ENCODE measurements at places on chromosomes 3 and 15.

- no peak for DNase-seq
Measured at GRCh38 chr15:57769266-57769665, 62.8 kb downstream of the POLR2M start.

DNA sequence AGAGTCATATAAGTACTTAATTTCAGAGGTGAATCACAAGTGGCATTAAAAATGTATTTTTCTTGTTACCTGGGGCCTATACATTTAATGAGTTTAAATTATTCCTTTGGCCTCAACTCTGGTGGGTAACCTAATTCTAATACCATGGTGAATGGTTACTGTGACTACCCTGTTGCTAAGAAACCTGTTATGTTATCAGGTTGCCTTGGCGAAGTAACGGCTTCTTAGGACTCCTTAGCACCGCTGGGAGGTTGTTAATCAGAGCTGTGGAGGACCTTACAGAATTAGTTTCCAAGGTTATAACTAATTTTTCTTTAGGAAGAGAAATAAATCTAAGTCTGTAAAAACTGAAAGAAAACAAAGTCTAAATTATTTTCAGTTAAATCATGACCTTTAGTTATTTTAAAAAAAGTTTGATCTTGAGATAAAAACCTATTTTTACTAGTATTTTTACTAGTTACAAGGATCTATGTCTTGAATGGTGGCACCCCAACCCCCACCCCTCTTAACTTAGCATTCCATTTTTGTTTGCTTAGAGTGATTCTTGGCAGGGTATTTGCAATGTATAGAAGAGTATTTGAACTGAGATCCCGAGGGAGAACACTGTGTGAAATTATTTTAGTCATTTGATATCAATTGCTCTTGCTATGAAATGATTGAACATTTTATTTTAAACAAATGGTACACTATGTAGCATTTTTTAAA is 155.5 kb downstream of the FNDC3B start:
- no peak for DNase-seq

DNA sequence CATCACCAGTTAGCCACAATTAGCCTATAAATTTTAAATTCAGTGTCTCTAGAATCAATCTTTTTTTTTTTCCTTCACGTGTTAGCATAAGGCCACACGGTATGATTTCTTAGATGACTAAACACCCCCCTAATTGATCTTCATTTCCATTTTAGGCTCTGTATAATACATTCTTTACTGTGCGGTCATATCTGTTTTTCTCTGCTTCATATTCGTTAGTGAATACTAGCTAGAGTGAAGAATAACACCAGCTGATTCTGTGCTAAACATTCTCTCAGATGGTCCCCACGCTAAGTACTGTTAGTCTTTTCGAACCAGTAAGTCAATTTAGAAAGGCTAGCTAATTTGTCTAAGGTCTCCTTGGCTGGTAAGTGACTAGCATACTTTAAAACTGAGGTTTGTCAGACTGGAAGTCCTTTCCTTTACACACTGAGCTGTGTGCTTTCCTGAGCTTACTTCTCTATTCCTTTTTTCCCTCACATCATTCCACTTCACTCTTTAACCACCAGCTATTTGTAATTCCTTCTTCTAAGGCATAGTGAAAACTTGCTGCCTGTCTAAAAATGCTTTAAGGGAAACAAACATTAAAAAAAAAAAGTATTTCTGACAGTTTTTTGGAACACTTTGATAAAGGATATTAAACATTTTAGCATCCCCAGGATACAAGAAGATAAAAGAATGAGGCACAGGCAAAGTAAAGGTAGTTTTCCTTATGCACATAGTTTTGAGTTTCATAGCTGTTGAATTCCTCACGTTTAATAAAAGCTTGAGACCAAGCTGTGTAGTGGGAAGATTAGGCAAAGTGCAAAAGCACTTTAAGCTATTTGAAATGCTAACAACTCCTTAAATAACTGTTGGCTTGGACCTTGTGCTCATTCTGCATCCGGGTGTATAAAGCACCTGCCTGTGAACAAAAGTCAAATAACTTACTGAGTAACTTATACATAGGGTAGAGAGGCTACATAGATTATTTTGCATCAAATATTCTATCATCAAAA is 17.1 kb downstream of the ZFAND6 start:
- DNase-seq = no peak

DNA sequence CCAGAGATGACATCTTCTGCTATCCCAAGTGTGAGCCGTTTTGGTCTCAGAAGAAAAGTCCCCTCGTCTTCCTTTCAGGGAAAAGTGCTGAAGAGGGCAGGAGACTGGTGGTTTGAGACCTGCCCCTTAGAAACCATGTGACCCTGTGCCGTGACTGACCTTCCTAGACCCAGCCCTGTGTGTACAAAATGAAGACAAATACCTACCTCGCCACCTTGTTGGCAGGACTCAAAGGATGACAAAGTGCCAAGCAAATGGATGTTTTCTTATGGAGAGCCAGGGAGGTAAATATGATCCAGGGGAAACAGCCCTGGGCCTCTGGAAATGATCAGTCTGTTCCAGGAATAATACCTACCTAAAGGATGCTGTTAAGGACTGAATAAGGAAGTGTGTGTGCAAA is 41.3 kb downstream of the FAM174B start:
- DNase-seq = no peak

GRCh38 chr3:32460031-32460749 is 42.5 kb downstream of the CMTM6 start:
- peak; percentile 32 for DNase-seq

GRCh38 chr3:57226176-57226575 is 1.4 kb upstream of the APPL1 start:
- DNase-seq = no peak

DNA sequence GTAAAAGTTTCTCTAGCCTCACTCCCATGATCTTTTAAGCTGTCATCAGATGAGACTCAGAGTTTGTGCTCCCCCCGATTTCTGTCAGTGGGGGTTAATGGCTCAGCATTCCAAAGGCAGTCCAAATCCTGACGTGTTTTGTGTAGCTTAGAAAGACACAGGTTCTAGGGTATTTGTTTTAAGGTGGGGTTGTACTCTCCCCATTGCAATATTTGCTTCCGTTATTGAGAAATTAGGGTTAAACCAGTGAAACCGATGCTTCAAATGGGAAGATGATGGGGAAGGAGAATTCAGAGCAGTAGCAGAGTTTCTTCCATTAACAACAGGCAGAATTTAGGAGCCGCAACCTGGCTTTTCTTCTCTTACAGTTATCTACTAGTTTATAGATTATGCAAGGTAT is 3.4 kb downstream of the PIGB start:
- DNase-seq = no peak

- DNase-seq = no peak
Measured at GRCh38 chr3:13323822-13324221, 96.3 kb downstream of the NUP210 start.

DNA sequence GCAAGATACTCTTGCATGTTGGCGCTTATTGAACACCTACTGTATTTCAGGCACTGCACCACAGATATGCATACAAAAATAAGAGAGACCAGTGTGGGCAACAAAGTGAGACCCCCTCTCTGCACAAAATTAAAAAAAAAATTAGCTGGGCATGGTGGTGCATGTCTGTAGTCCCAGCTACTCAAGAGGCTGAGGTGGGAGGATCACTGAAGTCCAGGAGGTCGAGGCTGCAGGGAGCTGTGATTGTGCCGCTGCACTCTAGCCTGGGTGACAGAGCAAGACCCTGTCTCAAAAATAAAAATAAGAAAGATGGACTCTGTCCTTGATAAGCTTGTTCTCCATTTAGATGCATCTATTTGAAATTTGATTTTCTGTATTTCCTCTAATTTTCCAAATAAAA is 20.8 kb downstream of the FEM1B start:
- DNase-seq = no peak

GRCh38 chr3:171181907-171182690 is 155.6 kb upstream of the SLC2A2 start:
- no peak for DNase-seq

GRCh38 chr3:120062474-120062873 is 31.8 kb downstream of the GSK3B start:
- no peak for DNase-seq

DNA sequence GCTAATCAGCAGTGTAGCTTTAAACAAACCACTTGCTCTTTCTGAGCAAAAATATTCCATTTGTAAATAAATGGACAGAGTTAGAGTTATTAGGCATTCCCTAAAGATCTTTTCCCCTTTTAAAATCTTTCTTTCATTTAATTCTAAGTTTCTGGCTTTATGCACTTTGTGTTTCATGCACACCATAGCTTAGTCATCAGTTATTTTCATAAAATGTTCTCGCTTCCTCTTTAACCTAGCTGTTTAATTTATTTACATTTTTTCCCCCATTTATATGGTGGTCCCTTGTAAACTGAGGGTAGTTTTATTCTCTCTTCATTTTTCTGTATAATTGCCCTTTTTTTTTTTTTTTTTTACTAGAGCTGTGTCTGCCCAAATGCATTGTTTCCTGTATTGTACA is 315.0 kb upstream of the LRRFIP2 start:
- no peak for DNase-seq

- no peak for DNase-seq
Measured at GRCh38 chr3:44175070-44175469, 66.6 kb upstream of the TOPAZ1 start.

- no peak for DNase-seq
Measured at GRCh38 chr3:133368371-133369067, 31.3 kb upstream of the BFSP2 start.

DNA sequence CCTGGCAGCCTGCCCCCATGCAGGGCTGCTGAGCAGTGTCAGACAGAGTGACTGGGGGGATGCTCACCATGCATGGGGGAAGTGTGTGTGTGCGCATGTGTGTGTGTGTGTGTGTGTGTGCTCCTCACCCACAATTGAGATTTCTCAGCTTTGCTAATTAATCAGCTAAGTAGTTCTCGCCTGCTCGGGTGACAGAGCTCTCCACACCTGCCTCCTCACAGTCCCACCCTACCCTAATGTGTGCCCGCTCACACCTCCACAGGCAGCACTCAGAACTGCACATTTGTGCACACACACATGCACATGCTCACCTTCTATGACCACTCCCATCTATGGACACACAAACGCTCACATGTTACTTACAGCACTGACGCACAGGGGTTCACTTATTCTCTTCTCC is 37.3 kb downstream of the CACNA2D2 start:
- no peak for DNase-seq

DNA sequence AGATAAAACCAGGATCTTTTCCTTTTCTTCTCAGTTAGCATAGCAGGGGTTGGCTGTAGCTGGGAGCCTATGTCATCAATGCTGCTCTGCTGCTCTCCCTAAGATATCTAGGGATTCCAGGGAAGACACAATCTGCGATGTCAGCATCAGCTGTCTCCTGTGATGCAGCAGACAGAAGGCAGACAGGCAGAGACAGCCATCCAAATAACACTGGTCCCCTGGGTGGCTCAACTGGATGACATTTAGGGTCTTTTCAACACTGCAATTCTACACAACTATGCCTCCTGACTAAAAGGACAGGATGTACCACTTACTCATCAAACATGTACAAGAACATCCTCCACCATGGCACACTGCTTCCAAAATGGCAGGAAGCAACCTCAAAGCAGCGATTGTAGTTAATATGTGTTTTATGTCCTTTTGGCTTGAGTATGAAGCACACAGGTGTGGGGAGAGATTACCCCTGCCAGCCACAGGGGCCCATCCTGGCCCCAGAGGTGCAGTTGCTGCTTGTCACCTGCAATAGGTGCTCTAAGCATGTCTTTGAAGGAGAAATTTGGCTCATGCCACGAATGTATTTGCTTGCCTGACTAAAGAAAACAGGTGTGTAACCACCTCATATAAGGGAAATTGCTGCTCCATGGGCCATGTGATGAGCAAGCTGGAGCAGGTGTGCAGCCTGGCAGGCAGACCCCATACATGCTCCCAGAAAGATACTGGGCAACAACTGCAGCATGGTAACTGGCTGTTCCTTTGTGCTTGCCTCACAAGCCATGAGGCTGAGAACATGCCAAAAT is 357.8 kb downstream of the VPS13C start:
- DNase-seq = no peak

GRCh38 chr15:71628988-71629770 is 181.2 kb upstream of the NR2E3 start:
- DNase-seq = no peak

GRCh38 chr3:190855151-190855550 is 7.3 kb downstream of the GMNC start:
- no peak for DNase-seq

DNA sequence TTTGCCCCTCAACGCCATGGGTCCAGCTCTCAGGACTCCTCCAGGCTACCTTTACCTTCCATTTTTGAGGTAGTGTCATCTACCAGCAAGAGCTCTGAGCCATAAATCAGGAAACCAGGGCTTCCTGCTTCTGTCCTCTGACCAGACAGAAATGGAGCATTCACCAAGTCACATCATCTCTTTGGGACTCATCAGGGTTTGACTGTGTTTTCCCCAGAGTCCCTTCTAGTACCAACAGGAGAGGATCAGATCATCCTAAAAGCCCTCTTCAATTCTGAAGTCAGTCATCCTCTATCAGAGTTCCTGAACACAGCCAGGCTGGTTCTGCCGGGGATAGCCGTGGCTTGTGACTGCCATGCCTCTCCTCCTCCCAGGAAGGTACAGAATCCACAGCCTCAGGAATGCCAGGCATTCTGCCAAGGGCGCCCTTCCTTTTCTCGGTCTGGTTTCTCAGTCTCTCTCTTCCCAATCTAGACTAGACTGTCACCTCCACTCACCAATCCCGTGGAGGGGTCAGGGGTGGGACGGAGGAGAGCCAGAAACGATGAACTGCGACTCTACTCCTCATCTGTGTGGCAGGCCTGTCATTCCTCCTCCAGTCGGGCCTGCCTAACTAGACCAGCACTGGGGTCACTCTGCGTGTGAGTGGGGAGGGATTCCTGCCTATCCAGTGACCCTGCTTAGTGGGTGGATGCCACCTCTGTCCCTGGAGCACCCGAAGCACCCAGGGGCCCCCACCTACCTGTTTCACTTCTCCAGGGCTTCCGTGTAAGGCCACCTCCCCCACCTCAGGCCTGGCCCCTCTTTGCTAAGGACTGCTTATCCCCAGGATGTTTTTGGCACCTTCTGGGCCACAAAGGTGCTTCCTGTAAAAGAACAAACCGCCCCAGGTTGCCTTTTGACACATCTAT is 30.9 kb downstream of the CCNL1 start:
- peak; percentile 7 for DNase-seq

DNA sequence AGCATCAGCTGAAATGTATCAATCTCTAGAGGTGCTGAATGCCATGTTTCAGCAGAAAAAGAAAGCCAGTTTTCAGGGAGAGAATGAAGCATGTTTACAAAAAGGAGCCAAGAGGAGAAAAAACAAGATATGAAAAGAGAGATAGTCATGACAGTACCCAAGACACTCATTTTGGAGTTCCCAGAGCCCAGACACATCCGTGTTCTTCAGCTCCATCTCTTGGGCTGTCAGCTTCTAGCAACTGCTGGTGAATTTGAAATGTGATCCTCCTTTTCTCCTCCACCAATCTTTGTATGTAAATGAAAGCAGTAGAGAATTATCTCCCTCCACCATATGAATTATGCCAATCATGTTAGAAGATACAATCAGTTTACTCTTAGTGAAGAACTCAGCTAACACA is 93.0 kb upstream of the SLC25A36 start:
- no peak for DNase-seq

All from stimulated activated CD8-positive, alpha-beta memory T cell treated with anti-CD3 and anti-CD28 coated beads, Interleukin-2, amount 100 ng/mL, for 48 hours (primary cell).